Neuronal stem cell (in vitro differentiated cells): ENCODE measurements at places on chromosomes 7 and 10.

DNA sequence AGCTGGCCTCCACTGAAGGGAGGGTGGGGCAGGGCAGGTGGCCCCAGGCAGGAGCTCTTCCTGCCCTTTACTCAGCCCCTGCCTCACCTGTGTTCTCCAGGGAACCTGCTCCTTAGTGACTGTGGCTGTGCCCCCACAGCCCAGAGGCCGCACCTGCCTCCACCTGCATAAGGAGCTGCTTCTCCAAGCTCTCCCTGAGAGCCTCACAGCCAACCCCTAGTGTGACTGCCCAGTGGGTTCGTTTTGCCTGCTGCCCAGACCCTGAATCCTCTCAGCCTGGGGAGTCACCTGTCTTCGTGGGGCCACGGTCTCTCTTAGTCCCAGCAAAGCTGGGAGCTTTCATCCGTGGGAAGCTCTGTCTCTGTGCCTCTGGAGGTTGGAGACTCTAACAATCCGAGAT, 94.4 kb downstream of the GLRX3 start:
- DNase-seq, result no peak

DNA sequence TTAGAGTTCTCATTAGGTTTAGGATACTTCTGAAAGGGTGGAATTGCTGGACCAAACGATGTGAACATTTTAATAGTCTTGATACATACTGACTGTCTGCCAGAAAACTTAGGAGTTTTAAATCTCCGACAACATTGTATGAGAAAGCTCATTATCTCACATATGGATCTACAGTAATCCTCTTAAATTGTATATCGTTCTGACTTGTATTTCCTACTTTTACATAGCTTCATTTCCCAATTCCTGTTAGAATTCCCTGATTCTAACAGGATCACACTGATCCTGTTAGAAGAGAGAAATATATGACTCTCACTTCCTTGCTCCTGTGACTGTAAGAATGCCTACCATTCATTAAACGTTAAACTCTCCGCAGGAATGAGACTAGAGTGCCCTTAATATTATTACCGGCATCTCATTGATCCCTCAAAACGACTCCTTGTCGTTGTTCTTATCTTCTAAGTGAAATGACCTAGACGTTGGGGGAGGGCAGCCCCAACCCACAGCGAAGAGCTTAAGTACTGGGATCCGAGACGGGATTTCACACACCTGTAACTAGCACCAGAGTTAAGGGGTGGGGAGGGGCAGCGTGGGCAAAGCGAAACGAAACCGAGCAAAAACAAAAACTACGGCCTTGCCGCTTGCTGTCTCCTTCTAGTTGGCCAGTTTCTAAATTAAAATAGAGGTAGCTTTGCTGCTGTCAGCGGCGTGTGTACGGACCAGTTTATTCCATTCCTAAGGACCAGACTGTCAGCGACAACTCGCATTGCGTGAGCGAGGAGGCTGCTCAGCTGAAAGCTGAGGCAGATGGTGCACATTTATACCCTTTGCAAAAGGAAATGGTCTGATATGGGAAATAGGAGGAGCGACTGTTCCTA, 678 bp upstream of the TMEM106B start:
- no peak for DNase-seq

GRCh38 chr7:1288390-1288995, 55.8 kb downstream of the UNCX start:
- DNase-seq, result no peak

GRCh38 chr7:148625342-148625741, 34.8 kb downstream of the C7orf33 start:
- no peak for DNase-seq

DNA sequence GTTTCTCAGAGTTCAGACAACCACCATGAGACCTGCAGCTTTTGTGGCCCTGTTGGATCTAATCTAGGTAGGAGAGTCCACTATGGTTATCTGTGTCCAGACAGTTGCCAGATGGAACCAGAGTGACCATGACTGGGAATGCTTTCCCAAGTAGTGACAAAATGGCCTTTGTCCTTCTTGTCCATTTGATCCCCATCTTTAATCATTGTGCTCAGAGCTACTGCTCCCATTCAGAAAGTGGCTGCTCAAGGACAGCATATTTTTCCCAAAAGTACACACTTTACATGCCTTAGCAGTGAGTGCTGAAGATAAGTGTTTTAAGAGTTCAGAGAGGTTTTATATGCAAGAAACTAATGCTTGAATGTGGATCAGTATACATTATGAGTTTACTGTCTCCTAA, 5.4 kb upstream of the ACSM6 start:
- DNase-seq, result no peak

GRCh38 chr10:104069613-104070012, 16.1 kb downstream of the COL17A1 start:
- no peak for DNase-seq

DNA sequence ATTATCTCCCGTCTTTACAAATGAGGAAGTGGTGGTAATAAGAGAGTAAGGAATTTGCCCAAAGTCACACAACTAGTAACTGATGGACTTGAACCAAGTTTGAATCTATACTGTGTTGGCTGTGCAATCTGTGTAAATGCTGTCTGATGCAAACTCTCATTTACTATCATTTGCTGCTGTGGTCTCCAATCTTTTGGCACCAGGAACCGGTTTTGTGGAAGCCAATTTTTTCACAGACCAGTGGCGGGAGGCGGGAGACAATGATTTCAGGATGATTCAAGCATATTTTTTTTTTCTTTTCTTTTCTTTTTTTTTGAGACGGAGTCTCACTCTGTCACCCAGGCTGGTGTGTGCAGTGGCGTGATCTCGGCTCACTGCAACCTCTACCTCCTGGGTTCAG, 450.0 kb upstream of the FZD8 start:
- no peak for DNase-seq

GRCh38 chr7:78585980-78586379, 787.4 kb downstream of the PHTF2 start:
- DNase-seq, result no peak

- DNase-seq, result no peak
Measured at GRCh38 chr7:100687261-100687660, 6.8 kb downstream of the GIGYF1 start.

GRCh38 chr7:1246160-1246870, 13.6 kb downstream of the UNCX start:
- no peak for DNase-seq

DNA sequence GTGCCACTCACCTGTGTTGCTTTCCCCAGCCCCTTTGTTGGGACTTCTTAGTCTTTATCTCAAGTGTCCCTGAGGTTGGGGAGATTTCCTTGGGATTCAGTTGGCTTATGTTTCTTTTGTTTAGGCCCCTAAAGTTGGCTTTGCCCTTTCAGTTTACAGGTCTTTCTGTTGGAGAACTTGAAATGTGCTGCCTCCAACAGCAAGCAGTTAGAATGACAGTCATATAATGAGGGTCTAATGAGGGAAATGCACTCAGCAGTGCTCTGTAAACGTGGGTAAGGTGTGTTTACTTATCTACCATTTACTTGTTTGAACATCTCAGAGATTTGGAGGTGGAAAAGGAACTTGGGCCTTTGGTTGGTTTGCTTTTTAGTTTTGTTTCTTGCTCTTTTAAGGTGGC, 191.4 kb upstream of the STK17A start:
- no peak for DNase-seq

- DNase-seq, result no peak
Measured at GRCh38 chr10:29610876-29611647, 23.7 kb downstream of the SVIL start.

- DNase-seq, result no peak
Measured at GRCh38 chr10:72250666-72251065, 23.1 kb upstream of the DDIT4 start.

DNA sequence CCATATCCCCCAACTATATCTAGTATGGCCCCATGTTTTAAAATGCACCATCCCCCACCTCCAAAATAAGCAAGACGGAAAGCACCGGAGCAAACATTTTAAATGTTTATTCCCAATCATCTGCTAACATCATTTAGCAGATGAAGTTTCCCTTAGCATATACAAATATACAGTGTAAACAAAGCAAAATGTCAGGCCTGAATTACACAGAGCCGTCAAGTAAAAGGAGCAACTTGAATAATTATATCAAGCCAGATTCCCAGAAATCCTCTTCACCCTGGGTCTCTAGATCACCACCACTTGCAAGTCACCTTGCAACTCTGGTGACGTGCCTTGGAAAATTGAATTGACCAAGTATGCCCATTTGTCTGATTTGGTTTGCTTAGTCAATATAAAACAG, 91.6 kb upstream of the COL1A2 start:
- no peak for DNase-seq

DNA sequence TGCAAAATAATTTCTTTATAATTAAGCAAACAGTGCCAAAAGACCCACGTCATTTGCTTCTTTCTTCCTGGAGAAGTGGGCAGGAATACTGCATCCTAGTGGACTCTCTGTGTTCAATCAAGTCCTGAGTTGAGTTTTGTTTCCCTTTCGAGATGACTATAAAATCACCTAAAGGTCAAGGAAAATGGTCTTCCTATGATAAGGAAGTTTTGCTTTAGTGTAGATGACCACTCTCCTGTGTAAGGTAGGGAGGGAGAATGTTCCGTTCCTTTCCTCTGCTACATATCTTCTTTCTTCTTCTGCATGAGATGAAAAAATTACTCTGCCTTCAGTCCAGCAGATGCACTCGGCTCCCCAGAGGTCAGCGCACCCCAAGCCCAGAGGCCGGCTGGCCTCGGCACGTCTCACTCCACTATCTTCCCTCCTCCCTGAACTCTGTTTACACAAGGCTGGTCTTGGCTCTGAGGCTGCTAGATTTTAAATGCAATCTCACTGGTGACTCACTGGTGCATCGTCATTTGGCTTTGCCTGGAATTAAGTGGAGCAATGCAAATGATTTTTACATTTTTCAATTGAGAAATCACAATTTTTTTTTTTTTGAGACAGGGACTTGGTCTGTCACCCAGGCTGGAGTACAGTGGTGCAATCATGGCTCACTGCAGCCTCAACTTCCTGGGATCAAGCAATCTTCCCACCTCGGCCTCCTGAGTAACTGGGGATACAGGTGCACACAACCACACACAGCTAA, 18.6 kb upstream of the VDAC2 start:
- no peak for DNase-seq

DNA sequence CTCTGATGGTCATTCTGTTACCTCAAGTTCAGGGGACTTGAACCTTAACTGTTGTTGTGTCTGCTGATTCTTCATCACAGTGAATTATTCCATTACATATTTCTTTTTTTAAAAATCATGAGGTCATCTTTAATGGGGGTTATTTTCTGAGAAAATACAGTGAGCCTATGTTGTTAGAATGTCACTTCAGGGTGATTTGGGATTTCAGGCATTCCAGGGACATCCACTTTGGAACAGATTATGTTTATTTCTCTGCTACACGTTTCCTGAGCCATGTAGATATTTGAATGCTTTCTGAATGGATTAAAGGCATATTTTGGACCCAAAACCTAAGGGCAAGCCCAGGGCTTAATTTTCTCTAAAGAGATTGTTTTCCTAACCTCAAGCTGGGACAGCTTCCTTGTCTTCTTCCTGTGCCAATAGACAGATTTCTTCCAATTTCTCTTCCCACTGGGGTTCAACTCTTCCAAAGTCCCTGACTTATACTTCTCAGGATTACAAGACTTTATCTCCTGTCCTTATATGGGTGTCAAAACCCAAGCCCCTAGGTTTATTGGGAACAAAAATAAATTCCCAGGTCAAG, 271.7 kb downstream of the ARHGAP12 start:
- no peak for DNase-seq

GRCh38 chr10:86671419-86671818, 3.1 kb downstream of the LDB3 start:
- DNase-seq, result no peak

DNA sequence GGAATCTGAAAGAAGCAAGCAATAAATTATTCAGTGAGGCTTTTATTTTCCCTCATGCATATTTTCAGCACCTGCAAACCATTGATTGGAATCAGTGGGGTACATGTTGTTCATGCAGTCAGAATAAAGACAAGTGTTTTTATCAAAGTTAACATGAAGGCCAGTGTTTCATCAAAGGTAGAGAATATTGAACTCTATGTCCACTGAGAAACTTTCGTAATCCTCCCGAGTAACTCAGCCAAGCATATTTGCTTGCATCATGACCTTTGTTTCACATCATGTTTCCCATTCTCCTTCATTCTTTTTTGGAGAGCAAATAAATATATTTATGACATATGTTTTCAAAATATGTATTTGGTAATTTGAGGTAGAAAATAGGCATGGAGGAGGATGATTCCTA, 663.1 kb downstream of the SH2D4B start:
- DNase-seq, result no peak

- no peak for DNase-seq
Measured at GRCh38 chr7:7966141-7966734, 2.4 kb upstream of the GLCCI1 start.

- DNase-seq, result no peak
Measured at GRCh38 chr7:55211726-55212125, 153.4 kb upstream of the LANCL2 start.

GRCh38 chr7:86995052-86995725, 64.3 kb downstream of the ELAPOR2 start:
- DNase-seq, result no peak

DNA sequence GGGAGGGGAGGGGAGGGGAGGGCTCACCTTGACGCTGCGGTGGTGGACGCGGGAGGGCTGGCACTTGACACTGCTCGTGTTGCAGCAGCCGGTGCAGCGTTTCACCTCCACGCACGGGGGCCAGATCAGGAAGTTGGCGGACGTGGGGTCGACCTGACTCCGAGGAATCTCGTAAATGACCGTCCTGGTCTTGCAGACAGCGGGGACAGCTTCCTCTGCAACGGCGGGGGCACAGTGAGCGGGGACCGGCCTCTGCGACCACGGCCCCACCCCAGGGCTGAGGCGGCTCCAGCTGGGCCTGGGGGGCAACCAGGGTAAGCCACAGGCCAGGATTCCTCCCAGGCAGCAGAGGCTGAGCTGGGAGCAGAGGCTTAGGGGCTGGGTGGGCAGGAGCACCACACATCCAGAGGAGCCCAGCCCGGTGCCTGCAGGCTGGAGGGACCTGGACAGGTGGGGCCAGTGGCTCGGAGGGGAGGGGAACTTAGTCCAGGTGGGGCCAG, 8.8 kb downstream of the PDGFA start:
- DNase-seq, result no peak

GRCh38 chr7:81684033-81684432, 85.8 kb downstream of the HGF start:
- DNase-seq, result no peak

DNA sequence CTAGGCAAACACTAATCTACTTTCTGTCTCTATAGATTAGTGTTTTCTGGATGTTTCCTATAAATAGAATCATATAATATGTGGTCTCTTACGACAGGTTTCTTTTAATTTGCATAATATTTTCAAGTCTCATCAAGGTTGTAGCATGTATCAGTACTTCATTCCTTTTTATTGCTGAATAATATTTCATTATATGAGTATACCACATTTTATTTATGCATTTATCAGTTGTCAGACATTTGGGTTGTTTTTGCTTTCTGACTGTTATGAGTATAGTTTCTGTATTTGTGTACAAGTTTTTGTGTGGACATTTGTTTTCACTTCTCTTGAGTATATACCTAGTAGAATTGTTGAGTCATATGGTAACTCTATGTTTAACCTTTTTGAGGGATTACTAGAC, 48.2 kb downstream of the SHOC2 start:
- DNase-seq, result no peak

DNA sequence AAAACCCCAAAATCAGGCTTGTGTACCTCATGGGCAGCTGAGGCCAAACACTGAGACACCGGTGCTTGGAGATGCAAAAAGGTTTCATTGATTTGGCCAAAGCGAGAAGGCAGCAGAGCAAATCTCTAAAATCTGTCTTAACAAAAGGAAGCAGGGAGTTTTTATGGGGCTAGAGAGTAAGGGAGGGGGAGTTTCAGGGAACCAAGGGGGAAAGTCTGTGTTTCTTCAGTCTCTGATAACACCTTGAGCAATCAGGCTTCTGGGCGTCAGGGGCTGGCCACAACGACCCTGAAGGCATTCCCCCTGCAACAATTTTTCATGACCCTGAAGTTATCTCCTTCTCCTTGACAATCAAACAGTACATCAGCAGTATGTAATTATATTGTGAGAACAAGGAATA, 2.7 kb upstream of the ZNF786 start:
- DNase-seq, result no peak
